H9 (cell line): ENCODE measurements at places on chromosomes 3 and 15. TPM values are rescaled to one million over a fixed set of nuclear protein-coding genes. Genes with fewer than 3 reads are reported as not detected.
A peak's percentile ranks its signal among the peaks of the same experiment; 100 is the strongest.

GRCh38 chr3:3127432-3128010 lies 781 bp downstream of the TRNT1 start:
- peaks cover 35% of the 10 kb centered on the region for H3K36me3 ChIP-seq
- H3K27ac ChIP-seq: no peak overlapping the region

GOLGA8Q gene
- total RNA-seq: not detected in 2 replicates

RBP2 gene
- total RNA-seq: not detected in 2 replicates

TNFAIP8L3 gene
- total RNA-seq: 0.22 and 0.31 TPM in 2 replicates

TERC gene
- total RNA-seq: 12.9 and 14.1 TPM in 2 replicates

DNA sequence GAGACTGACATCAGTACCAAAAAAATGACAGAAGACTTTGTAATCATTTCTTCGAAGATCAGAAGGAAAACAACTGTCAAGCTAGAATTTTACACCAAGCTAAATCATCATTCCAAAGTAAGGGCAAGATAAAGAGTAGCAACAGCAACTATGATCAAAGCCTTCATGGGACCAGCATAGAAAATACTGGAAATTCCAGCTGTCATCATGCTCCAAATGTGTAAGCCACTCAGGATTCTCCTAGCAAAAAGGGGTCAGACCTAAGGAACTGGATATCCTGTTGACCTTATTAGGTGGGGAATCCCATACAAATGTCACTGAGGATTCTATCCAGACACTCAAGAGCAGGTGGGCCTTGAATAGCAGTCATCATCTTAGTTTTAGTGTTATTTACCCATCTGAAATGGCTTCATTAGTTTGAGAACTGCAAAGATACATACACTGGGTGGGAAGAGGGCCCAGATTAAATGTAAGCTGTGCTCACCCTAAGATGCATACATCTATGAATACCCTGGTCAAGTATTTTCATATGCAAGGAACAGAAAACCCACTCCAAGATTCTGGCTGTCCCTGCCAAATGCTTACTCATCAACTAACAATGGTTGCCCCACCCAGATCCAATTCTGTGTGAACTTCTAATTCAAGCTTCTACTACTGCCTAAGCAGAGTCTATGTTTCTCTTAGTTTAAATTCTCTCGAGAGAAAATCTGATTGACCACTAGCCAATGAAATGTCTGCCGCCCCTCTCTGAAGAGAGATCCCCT lies 33.5 kb downstream of the CLDN18 start:
- peaks cover 5% of the 10 kb centered on the region for H3K4me1 ChIP-seq
- H3K27ac ChIP-seq: no peak overlapping the region
- no peak overlapping the region for H3K4me3 ChIP-seq
- H3K36me3 ChIP-seq: no peaks in the 10 kb centered on the region
- H3K27me3 ChIP-seq: no peaks in the 10 kb centered on the region

- no peak for DNase-seq
- H3K4me1 ChIP-seq: no peaks in the 10 kb centered on the region
- no peaks in the 10 kb centered on the region for H3K27me3 ChIP-seq
Measured at GRCh38 chr15:39134282-39134681, 446.6 kb upstream of the THBS1 start.

GRCh38 chr15:96412906-96413231 lies 82.4 kb downstream of the NR2F2 start:
- no peaks in the 10 kb centered on the region for H3K36me3 ChIP-seq
- H3K4me3 ChIP-seq: no peak overlapping the region
- H3K4me1 ChIP-seq: no peaks in the 10 kb centered on the region
- no peak overlapping the region for H3K27ac ChIP-seq
- DNase-seq: no peak

GRCh38 chr15:38440353-38441129 lies 13.4 kb upstream of the FAM98B start:
- no peaks in the 10 kb centered on the region for H3K36me3 ChIP-seq
- no peak overlapping the region; the same call in 2 of the 3 replicates for H3K4me3 ChIP-seq
- no peak overlapping the region for H3K27ac ChIP-seq
- DNase-seq: peak; percentile 70

GUCA1C gene
- total RNA-seq: not detected in 2 replicates

DNA sequence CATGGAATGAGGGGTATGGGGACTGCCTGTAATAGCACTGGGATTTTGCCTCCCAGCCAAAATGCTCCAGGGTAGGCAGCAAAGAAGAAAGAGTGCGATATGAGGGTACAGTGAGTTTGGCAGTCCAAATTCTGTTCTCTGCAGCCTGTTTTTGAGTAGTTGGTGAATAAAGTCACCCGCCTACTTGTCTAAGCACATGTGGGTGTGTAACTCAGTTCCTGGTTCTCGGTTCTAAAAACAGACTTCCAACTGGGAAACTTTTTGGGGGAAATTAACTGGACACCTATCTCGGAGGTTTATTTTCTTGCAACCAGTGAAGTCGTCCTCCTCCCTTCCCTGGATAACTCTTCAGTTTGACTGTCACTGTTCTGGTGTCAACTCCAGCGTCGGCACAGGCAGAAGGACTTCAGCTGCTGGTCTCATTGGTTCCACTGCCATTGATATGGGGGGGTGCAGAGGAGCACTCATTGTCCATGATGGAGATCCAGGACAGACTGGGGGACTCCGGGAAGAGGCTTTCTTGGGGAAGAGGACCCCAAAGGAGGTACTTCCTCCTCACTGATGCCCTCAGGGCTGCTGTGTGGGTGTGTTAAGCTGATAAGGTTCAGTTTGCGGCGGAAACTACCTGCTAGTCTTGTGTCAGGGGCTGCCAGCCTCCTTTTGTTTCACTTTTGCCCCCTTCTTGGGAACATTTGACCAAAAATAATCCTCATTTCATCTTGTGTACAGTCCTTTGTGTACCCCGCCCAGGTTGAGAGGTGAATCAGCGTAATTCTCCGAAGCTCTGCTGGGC lies 13.2 kb downstream of the GHRL start:
- no peaks in the 10 kb centered on the region for H3K4me1 ChIP-seq
- no peak overlapping the region for H3K27ac ChIP-seq
- H3K36me3 ChIP-seq: peaks cover 42% of the 10 kb centered on the region
- no peak overlapping the region for H3K4me3 ChIP-seq
- H3K27me3 ChIP-seq: no peaks in the 10 kb centered on the region

DNA sequence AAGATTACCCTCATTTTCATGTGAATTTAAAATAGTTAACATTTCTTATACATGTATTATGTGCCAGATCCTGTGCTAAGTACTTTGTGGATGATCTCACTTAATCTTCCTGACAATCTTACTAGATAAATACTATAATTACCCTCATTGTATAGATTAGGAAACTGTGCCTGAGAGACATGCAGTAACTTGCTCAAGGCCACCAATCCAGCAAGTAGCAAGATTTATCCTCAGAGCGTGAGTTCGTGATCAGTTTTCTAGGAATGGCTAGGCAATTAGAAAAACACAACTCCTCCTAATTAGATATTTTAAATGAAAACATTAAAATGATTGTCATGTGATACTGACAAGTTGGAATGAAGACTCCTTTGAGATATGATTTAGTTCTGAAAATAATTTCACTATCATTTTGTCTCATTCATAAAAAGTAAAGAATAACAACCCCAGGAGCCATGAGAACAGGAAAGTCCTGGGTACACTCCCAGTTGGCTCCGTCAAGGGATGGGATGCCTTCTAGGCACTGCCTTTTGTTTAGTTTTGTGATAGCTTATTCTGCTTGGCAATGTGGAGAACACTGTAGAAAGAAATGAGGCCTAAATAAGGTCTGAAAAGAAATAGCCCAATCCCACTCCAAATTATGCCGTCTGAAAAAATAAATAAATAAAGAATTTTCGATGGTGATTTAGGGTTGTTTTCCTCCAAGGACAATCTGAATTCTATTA lies 61.3 kb downstream of the FBN1 start:
- no peaks in the 10 kb centered on the region for H3K27me3 ChIP-seq
- no peak overlapping the region for H3K27ac ChIP-seq
- H3K36me3 ChIP-seq: no peaks in the 10 kb centered on the region
- DNase-seq: no peak
- no peaks in the 10 kb centered on the region for H3K4me1 ChIP-seq
- H3K4me3 ChIP-seq: no peak overlapping the region

DNA sequence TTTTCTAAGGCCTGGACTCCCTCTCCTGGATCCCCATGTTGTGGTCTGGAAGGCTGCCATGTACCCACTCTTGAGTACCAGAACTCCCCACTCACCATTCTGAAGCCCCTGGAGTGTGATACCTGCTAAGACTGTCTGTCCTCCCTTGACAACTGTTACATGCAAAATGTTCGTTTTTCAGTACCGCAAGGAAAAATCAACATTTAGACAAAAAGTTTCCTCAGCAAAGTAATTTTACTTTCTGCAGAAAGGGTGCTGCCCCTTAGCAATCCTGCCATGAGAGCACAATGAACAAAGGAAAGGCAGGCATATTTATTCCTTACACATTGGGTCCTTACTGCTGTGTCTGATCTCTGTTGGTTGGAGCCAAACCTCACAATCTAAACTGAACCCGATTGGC lies 7.0 kb upstream of the GK5 start:
- H3K4me3 ChIP-seq: no peak overlapping the region
- no peak overlapping the region for H3K27ac ChIP-seq
- DNase-seq: no peak
- H3K4me1 ChIP-seq: no peaks in the 10 kb centered on the region
- no peaks in the 10 kb centered on the region for H3K36me3 ChIP-seq

TTC14 gene
- 28.4 and 30.4 TPM in 2 replicates for total RNA-seq

GRCh38 chr3:150874666-150875219 lies 30.5 kb downstream of the MINDY4B start:
- no peak for DNase-seq
- no peak overlapping the region for H3K4me3 ChIP-seq
- no peaks in the 10 kb centered on the region for H3K4me1 ChIP-seq
- H3K36me3 ChIP-seq: no peaks in the 10 kb centered on the region; the same call in 2 of the 3 replicates
- H3K27me3 ChIP-seq: no peaks in the 10 kb centered on the region

RAD51 gene
- total RNA-seq: 39.2 and 44.8 TPM in 2 replicates

PPP4R2 gene
- 123 and 132 TPM in 2 replicates for total RNA-seq

DNA sequence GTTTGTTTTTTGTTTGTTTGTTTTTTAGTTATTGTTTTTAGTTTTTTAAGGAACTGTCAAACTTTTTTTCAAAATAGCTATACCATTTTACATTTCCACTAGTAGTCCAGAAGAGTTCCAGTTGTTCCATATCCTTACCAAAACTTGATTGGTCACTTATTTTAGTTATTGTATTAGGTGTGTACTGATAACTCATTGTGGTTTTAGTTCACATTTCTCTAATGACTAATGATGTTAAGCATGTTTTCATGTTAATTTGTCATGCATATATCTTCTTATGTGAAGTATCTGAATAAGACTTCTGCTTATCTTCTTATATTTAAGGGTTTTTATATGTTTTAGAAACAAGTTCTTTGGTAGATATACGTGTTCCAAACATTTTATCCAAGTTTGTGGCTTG lies 89.5 kb downstream of the CD200R1L start:
- H3K4me1 ChIP-seq: no peaks in the 10 kb centered on the region
- H3K27ac ChIP-seq: no peak overlapping the region
- no peaks in the 10 kb centered on the region for H3K36me3 ChIP-seq
- no peak overlapping the region for H3K4me3 ChIP-seq

INSYN1 gene
- total RNA-seq: 1.9 and 2.5 TPM in 2 replicates

SLCO2A1 gene
- 0.68 and 0.98 TPM in 2 replicates for total RNA-seq

DNA sequence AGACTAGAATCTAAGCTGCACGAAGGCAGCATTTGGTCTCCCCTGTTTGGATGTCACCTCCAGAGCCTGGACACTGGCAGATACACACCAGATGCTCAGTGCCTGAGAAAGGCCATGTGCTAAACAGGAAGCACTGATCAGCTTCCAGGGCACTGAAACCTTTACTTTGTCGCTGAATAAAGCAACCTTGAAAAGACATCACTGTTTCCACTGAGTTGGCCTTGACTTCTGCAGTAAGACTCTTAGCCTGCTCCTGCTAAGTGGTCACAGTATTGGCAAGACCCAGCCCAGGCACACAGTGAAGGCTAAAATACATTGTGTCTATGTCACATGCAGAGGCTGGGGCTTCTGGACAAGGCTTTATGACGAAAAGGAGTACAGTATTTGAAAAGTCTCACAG lies 104.3 kb upstream of the ICE2 start:
- peaks cover 10% of the 10 kb centered on the region for H3K4me1 ChIP-seq
- H3K4me3 ChIP-seq: no peak overlapping the region
- H3K36me3 ChIP-seq: 0 out of 2 replicates have a peak, but pooled peaks cover 5% of the 10 kb centered on the region
- H3K27me3 ChIP-seq: no peaks in the 10 kb centered on the region

RTP3 gene
- total RNA-seq: not detected in 2 replicates

DNA sequence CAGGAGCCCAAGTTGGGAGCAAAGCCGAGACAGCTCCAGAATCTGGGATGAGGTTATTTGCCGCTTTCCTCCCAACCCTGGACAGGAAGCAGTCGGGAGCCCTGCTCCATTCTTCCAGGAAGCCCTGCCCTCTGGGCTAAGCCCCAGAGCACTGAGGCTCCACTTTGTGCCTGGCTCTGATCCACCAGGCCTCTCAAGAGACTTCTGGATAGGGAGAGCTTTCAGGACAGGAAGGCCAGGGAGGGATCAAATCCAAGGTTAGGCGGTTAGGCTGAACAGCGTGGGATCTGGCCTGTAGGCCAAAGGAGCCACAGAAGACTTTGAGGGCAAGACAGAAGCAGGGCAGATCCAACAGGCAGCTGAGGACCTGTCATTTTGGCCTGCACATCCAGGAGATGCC lies 835 bp downstream of the STOML1 start:
- H3K4me3 ChIP-seq: peak overlapping the region; percentile 77
- no peaks in the 10 kb centered on the region for H3K27me3 ChIP-seq

DNA sequence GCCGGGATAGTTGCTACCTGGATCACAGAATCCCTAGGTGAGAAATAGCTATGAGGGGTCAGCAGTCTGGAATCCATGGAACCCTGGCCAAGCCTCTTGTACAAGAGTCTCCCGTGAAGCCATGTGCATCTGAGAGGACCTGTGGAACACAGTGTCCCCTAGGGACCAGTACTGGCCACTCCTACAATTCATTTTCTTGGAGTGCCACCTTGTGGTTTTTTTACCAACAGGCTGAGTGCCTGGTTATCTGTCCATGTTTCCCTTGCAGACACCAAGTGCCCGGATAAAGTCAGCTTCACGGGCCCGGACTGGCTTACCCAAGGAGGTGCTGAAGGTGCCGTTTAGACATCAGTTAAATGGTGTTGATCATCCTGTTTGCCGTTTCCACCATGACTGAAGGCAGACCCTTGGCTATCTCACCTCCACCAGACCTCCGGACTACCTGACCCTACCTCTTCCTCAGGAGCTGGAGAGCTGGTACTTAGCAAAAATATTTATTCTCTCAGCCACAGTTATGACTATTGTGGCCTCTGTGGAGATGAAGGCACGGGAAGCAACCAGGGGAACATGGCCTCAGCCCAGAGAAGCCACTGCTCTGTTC lies 93.9 kb downstream of the RBPMS2 start:
- no peaks in the 10 kb centered on the region for H3K4me1 ChIP-seq
- H3K27me3 ChIP-seq: no peaks in the 10 kb centered on the region
- peaks cover 20% of the 10 kb centered on the region; the same call in 2 of the 3 replicates for H3K36me3 ChIP-seq
- H3K27ac ChIP-seq: no peak overlapping the region

DNA sequence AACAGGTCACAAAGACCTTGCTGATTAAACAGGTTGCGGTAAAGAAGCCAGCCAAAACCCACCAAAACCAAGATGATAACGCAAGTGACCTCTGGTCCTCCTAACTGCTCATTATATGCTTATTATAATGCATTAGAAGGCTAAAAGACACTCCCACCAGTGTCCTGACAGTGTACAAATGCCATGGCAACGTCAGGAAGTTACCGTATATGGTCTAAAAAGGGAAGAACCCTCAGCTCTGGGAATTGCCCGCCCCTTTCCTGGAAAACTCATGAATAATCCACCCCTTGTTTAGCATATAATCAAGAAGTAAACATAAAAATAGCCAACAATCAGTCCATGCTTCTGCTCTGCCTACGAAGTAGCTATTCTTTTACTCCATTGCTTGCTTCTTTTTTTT lies 108.1 kb downstream of the MAGI1 start:
- H3K27me3 ChIP-seq: no peaks in the 10 kb centered on the region
- H3K4me1 ChIP-seq: peaks cover 5% of the 10 kb centered on the region; the same call in 1 of the 2 replicates
- peaks cover 9% of the 10 kb centered on the region for H3K36me3 ChIP-seq
- no peak for DNase-seq
